H9 (cell line): ENCODE measurements at places on chromosomes 16 and 17. TPM values are rescaled to one million over a fixed set of nuclear protein-coding genes. Genes with fewer than 3 reads are reported as not detected.

Gene KRT15
- 0.35 and 0.87 TPM in 2 replicates for total RNA-seq

- DNase-seq, result no peak
These were observed 619 bp upstream of the TMEM92 start for GRCh38 chr17:50273654-50274040.

GRCh38 chr17:76019833-76020467 is 7.2 kb downstream of the EVPL start:
- DNase-seq, result no peak

GRCh38 chr17:58565389-58566311 is 51.2 kb upstream of the MTMR4 start:
- DNase-seq, result peak; percentile 59

DNA sequence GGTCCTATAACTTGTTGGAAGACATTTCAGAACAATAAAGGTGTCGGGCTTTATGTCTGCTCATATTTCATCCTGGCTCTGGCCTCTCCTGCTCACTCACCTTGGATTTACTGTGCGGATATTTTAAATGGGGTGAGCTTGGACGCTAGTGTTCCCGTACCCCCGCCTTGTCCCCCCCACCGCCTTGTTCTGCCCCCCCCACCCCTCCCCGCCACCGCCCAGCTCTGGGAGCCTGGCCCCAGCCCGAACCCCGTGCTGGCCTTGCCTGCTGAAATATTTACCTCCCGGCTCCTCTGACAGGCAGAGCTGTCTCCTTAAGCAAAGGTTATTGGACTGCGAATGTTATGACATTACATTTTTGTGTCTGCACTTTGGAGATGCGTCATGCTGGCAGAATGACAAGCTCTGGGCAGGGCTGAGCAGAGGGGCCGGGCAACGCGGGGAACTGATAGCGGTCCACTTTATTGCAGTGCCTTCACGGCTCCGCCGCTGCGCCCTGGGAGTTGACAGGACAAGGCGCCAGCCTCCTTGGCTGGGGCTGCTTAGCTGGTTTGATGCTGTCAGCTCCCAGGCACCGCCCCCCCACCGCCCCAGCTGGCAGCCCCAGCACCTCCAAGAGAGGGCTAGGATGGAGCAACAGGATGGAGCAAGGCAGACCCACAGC is 222.5 kb upstream of the GSE1 start:
- no peak for DNase-seq
